Stimulated activated CD8-positive, alpha-beta memory T cell treated with anti-CD3 and anti-CD28 coated beads, Interleukin-2, amount 100 ng/mL, for 1 hour (primary cell): ENCODE measurements at places on chromosomes 6 and 20.

DNA sequence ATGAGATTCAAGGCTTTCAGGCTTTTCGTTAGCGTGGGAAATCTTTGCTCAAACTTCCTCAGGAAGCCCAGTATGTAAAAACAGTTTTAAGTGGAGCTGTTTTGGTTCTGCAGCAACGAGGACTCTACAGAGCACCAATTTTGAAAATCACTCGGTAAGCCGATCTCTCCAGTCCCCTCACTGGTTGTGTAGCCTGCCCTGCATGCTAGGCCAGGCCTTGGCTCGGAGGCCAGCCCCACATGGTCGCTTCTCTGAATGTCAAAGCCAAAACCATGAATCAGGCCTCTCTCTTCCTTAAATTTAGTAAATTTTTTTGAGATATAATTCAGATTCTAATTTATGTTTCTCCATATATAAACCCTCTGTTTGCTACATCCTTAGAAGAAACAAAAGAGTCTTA is 108.0 kb downstream of the CHD6 start:
- DNase-seq: no peak

- DNase-seq: no peak
Observed at GRCh38 chr20:46774236-46774635, 64.8 kb downstream of the SLC2A10 start.

DNA sequence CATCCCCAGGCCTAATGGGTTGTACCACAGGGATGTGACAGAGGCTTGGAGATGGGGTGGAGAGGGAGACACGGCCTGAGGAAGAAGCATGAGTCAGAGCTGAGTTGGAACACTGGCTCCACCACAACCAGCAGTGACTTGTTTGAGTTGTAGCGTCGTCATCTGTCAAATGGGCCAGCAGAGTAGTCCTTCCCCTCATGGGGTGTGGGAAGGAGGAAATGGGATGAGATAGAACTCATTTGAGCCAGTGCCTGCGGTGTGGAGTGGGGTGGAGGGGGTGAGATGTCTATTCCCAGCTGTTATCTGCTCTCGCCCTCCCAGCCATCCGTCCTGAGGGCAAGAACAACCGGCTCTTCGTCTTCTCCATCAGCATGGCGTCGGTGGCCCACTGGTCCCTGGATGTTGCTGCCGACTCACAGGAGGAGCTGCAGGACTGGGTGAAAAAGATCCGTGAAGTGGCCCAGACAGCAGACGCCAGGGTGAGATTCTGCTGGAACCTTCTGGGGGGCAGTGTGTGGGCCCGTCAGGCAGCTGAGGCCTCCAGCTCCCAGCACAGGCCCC is 32.5 kb downstream of the PLCG1 start:
- no peak for DNase-seq

GRCh38 chr20:62483613-62484458 is 8.0 kb upstream of the GATA5 start:
- DNase-seq: no peak

- DNase-seq: no peak
Observed at GRCh38 chr6:74319292-74319691, 623.3 kb downstream of the CD109 start.

DNA sequence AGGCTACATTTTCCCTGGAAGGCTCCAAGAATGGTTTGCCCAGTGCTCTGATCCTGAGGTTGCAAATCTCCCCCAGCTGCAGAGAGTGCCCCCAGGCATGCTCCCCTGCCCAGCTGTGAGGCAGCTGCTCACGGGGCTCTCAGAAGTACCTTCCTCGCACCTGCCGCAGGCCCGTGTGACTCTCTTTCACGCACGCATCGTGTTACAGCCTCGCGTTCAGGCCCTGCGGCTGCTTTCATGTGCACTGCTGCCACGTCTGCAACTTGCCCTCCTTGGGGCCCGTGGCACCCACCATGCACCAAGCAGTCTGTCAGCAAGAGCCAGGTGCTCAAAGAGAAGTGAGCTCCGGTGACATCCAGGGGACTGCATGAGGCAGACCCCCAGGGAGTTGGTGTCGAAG is 28.6 kb upstream of the SPO11 start:
- no peak for DNase-seq

DNA sequence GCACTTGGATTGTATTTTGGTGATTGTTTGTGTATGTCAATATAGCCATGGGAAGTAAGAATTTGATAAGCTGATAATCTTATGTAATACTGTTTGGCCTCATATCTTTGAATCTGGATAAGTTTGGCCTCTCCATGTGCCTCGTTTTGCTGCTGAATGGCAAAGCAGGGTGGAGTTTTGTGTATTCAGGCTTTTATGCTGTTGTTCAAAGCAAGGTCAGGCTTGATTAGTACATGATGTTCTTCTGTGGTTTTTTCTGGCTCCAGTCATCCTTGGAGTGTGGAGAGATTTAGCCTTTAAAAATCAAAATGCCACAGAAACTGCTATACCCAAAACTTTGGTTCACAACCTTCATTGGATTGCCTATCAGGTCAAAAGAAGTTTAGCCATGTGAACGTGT is 728.9 kb upstream of the GJE1 start:
- no peak for DNase-seq

DNA sequence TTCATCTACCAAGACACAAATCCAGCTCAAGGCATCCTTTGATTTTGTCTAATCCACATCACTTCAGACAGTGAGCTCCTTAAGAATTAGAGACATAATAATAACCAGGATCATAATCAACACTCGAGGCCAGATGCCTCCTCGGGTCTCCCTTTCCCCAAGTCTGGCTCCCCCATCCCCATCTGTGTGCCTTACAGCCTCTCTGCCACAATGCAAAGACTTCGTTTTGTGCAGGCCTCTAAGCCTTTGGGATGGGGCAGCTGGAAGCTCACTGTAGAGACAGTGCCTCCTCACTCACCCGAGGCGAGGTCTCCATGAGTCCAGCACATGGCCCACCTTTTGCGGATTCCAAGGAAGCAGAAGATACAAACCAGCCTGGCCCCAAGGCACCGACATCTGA is 30.3 kb downstream of the LRFN2 start:
- no peak for DNase-seq

GRCh38 chr6:46410334-46410953 is 80.8 kb downstream of the RCAN2 start:
- DNase-seq: no peak
